ENCODE measurements at places on chromosomes 3 and 15.

GRCh38 chr3:74621581-74621980 is 7.1 kb upstream of the CNTN3 start:
- DNase-seq: no peak

DNA sequence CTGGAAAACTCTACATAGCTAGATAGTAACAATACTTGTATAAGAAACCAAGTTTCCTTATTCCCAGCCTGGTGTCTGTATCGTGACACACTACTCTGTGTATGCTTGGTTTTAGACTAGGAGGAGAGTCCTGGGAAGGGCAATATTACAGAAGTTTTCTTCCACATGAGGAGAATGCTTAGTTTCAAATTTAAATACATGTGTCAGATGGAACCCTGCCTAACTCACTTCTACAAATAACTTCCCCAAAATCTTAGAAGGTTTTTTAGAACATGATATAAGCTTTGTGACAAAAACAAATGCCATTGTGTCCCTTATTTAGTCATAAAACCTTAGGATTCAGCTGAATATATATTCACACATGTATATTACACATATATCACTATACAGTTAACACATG is 7.2 kb upstream of the IL20RB start:
- DNase-seq: no peak

DNA sequence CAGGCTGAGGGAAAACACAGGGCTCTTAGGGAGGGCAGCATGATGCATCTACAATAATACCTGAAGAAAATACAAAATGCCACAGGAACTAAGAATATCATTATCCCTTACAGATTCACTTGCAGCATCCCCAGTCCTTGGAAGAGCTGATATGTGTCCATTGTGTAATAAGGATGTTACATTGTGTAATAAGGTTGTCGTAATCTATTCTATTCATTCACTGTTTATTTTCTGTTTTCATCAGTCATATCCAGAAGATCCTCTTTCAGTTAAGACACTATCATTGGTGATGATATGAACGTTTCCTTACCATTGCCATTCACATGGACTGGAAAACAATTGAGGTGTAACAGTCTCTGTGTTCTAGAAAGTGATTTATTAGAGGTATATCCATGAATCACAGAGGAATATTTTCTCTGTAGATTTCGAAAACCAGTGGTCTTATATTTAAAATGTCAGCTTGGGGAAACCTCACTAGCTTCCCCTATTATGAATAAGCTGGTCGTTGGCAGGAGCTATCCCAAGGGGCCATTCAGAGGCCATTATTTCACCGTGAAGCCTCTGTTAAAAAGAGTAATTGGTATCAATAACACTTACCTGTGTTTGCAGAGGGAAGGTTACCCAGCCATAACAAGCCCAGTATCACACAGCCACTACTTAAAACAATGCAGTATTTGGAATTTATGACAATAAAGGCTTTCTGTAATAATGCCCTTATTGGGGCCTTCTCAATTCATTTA is 241.1 kb downstream of the ZNF385D start:
- no peak for DNase-seq

- no peak for DNase-seq
Observed at GRCh38 chr3:45320986-45321385, 67.4 kb upstream of the LARS2 start.

DNA sequence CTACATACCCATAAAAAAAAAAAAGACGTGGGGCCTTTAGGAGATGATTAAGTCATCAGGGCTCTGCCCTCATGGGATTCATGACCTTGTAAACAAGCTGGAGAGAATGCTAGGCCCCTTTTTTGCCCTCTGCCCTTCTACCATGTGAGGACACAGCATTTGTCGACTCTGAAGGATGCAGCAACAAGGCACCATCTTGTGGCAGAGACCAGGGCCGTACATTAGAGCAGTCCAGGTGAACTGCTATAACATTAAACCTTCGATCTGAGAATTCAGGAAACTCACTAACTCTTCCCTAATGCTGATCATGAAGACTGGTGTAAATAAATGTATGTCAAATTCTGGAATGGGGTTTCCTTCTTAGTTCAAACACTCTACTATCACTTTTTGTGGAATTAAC is 30.7 kb upstream of the SIAH2 start:
- DNase-seq: no peak

DNA sequence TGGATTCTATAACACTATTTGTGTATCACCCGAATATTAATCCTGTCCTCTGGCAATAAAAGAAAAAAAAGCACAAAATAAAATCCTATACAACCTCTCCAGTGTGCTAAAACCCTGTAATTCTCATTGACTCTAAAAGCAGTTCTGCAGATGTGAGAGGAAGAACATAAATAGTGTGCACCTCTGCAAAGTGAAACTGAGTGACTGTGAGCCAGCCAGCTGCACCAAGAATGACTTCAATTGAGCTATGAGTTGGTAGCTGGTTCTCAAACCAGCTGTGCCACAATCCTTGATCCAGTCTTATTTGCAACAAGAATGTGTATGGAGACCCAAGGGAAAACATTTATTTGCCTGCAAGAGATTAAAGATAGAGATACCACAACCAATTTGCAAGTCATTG is 31.2 kb upstream of the COL8A1 start:
- DNase-seq: no peak

GRCh38 chr3:78414261-78414660 is 1353.5 kb downstream of the ROBO1 start:
- DNase-seq: no peak

DNA sequence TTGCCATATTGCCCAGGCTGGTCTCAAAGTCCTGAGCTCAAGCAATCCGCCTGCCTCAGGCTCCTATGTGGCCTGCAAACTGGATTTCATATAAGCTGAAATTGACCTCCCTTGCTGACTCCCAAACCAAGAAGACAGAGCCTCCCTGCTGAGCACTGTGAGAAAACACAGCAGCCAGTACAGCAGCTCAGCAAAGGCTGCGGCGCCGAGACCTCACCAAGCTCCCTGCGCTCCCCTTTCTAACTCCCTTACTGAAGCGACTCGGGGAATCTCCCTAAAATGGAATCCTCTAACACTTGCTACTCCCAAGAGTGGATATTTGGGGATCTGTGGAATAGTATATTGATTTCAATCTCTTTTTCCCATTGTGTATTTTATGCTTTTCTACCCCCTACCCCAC is 34.6 kb downstream of the MUC20 start:
- DNase-seq: no peak

DNA sequence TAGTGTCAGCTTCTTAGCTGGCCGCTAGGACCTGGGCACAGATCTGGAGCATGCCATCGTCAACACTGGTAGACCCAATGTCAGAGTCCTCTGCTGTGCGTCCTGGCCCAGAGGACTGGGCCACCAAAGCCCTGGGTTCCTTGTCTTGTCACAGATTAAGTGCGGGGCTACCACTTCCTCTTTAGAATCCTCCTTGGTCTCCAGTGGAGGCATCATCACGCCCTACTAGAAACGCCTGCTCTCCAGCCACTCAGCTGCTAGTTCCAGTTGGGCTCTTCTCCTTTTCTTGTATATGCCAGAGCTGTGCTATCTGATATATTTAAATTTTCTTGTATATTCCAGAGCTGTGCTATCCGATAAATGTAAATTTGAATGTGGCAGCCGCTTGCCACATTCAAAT is 11.2 kb downstream of the PPCDC start:
- DNase-seq: no peak

- no peak for DNase-seq
Observed at GRCh38 chr3:153626158-153626557, 464.1 kb downstream of the RAP2B start.

- DNase-seq: no peak
Observed at GRCh38 chr15:75192307-75192706, 9.4 kb upstream of the C15orf39 start.

DNA sequence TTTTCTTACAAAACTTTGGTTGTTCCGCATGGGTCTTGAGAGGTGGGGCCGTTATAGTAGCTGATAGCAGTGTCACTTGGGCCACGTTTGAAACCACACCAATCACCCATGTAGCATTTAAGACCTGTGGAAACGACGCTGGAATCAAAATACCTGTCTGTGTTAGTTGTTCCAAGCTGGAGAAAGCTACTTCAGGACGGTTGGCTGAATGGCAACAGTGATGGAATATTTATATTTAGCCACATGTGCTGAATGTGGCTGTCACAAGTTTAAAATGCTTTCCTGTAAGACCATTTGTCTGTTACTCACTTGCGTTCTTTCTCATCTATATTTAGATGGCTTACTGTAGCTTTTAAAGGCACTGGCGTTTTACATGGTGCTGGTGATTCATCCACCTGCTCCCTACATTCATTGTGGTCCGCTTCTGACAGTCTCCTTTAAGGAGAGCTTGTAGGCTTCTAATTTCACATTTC is 1.4 kb downstream of the DNAJA4 start:
- no peak for DNase-seq

- no peak for DNase-seq
Observed at GRCh38 chr3:151440940-151441339, 19.9 kb downstream of the IGSF10 start.

GRCh38 chr3:24530471-24530870 is 35.8 kb upstream of the THRB start:
- DNase-seq: no peak

DNA sequence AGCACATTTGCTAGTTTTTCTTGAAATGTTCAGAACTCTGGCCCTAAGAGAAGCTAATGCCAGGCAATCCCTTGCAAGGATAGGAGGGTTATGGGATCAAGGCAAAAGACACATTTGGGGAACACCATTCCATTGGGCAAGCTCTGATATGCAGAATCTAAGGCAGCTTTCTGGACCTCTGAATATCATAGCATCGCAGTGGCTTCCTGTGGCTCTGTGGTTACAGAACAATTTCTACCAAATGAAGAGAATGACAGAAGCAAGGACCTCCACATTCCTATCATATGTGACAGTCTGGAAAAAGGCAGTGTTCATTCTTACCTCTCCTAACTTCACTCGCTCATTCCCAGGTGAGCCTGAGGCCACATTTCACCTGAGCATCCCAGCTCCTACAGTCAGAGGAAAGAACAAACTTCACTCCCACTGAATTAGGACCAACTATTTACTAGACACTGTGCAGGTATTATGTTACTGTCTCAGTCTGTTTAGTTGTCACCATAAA is 836.1 kb upstream of the CFAP20DC start:
- DNase-seq: no peak

- DNase-seq: no peak
Observed at GRCh38 chr3:108744762-108745161, 12.4 kb downstream of the RETNLB start.

DNA sequence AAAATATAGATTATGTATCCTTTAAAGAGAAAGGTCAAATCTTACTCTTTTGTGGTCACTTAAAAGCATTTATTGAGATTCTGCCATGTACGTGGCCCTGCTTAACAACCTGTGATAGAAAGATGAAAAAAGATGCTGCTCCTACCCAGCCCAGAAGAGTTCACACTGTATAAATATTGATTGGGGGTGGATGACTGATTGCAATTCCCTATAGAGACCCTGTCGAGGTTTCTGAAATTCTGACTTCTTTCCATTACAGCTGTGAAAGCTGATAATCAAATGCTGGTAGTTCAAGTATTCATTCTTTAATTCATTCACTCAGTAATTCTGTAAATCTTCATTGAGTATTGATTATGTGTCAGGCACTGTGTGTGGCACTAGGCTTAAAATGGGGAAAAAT is 114.1 kb upstream of the CHL1 start:
- DNase-seq: no peak

- DNase-seq: no peak
Observed at GRCh38 chr15:25679964-25680685, 183.0 kb downstream of the ATP10A start.

DNA sequence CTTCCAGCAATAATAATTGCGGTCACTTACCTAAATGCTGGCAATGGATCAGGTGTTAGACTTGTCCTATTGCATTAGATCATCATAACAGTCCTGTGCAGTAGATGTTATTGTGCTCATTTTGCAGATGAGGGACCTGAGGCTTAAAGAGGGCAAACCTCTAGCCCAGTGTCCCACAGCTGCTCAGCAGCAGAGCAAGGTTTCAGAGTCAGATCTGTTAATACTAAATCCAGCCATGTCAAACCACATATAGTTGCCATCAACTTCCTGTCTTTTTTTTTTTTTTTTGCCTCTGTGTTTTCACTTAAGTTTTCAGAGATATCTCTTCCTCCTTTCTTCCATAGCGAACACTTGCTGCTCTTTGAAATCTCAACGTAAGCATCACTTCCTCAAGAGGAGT is 12.1 kb downstream of the FEZF2 start:
- no peak for DNase-seq

- no peak for DNase-seq
Observed at GRCh38 chr3:122957707-122958689, 69.6 kb downstream of the SEMA5B start.

- no peak for DNase-seq
Observed at GRCh38 chr3:161682715-161683114, 186.1 kb downstream of the OTOL1 start.

- DNase-seq: no peak
Observed at GRCh38 chr3:131338948-131339640, 42.5 kb upstream of the NUDT16 start.

GRCh38 chr15:38671006-38671387 is 106.4 kb upstream of the RASGRP1 start:
- DNase-seq: no peak

DNA sequence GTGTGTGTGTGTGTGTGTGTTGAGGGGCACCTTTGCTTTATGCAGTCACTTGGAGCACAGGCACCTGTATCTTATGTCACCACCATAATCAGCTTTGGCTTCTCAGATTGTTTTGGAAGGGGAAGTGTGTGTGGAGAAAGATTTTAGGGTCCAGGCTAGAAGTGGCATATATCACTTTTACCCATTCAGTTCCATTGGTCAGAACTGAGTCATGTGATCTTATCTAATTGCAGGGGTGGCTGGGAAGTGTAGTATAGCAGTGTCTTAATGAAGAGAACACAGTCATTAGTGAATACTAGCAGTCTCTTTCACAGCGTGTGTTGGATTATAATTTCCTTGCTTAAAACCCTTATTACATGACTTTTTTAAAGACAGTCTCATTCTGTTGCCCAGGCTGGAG is 20.6 kb downstream of the NCK1 start:
- no peak for DNase-seq

DNA sequence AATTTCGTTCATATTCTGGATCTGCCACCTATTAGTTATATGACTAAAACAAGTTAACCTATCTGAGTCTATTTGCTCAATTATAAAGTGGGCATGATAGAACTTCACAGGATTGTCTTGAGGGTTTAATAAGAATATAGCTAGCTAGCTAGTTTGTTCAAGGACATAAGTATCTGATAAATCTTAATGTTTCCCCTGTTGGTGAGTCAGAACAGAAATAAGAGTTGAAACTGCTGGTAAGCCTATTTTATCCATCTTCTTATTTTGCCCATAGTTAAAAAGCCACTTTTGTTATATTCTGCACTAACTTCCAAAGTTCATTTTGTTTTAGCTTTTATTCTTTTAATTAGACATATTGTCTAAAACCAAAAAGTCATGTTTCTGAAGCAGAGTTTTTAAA is 9.4 kb downstream of the SELENOT start:
- no peak for DNase-seq
